ENCODE measurements at places on chromosomes 13 and 19.

- DNase-seq: no peak
Measured at GRCh38 chr19:36196249-36196648, 18.2 kb downstream of the ZNF565 start.

DNA sequence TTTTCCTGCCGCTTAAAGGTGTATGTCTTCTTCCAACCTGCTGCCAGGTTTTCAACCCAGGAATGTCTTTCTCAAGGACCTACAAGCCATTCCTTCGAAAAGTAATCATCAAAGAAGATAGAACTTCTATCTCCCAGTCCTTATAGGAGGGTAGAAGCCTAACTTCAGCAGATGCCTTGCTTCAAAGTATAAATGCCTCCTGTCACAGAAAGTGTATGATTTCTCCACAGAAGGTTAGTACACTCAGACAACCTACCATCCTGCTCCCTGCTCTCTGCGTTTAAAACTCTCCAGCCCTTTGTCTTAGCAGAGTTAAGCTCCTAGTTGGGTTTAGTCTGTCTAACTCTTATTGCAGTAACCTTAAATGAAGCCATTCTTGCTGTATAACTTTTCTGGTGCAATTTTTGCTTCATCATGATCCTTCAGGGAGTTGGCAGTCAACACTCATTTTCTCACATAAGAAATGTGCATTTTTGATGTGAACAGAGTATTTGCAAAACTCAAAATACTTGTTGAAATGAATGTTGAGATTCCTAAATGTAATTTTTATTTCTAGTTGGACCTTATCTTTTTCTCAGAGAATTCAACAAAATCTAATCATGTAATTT, 737.5 kb downstream of the LIG4 start:
- no peak for DNase-seq

GRCh38 chr13:77628170-77628569, 69.3 kb upstream of the SLAIN1 start:
- no peak for DNase-seq

- DNase-seq: no peak
Measured at GRCh38 chr13:112664501-112665203, 25.2 kb upstream of the ATP11A start.

DNA sequence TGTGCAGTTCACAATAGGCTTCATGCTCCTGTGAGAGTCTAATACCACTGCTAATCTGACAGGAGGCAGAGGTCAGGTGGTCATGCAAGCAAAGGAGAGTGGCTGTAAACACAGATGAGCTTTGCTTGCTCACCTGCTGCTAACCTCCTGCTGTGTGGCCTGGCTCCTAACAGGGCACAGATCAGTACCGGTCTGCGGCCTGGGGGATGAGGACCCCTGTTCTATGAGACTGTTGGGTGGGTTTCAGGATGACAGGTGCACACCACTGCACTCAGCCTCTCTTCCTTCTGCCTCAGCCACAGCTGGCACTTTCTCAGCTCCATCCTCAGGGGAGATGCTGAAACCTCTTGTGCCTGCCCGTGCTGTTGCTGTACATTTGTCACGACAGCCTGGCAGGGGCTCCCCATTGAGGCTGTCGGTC, 9.7 kb downstream of the CLEC4G start:
- peak; percentile 19 for DNase-seq

GRCh38 chr13:93496985-93497673, 270.5 kb downstream of the GPC6 start:
- peak; percentile 62 for DNase-seq

DNA sequence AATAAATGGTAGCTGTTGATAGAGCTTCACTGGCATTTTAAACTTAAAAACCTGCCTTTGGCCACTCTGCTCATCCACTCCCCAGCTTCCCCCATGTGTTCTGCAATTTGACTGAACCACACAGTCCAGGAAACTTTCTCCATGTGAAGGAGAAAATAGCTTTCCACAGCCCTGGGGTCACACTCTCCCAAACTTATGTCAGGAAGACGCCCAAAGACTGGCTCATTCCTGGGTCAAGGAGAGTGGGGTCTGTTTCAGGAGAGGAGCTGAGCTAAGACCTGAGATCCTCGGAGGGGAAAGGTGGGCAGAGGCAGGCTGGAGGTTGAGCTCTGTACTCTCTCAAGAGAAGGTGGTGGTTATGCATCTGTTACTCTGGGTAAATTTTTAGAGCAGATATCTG, 48.7 kb upstream of the GPI start:
- DNase-seq: no peak

DNA sequence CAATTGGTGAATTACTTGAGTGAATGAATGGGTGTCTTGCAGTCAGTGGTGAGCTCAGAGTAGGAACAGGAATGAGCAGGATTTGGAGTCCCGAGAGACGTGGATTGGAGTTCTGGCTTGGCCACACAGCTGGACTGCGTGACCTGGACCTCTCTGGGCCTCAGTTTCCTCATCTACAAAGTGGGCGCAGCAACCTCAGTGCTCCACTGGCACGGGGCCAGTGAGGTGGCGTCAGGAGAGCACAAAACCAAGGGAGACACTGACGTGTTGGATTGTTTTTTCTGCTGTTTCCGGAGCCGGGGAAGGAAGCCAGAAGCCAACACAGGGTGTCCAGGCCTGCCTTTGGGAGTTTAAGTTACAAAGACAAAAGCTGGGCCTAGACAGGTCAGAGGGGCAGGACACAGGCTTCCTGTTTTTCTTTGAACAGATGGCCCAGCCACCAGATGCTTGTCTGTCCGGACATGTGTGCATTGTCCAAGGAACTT, 6.5 kb upstream of the DOCK6 start:
- no peak for DNase-seq

DNA sequence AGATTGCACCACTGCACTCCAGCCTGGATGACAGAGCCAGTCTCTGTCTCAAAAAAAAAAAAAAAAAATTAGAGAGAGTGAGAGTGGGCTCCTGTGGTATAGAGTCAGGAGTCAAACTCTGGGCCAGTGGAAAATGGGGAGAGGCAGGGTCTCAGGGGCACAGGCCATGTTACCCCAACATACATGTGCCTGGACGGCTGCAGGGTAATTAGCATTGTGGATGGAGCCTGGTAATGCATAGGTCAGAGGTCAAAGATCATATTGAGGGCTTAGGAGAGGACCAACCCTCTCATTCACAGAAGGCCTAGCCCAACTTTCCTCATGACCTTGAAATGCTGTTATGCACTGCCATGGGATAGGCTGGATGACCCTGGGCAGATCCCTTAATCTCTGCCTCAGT, 7.1 kb downstream of the CLIP3 start:
- DNase-seq: no peak

DNA sequence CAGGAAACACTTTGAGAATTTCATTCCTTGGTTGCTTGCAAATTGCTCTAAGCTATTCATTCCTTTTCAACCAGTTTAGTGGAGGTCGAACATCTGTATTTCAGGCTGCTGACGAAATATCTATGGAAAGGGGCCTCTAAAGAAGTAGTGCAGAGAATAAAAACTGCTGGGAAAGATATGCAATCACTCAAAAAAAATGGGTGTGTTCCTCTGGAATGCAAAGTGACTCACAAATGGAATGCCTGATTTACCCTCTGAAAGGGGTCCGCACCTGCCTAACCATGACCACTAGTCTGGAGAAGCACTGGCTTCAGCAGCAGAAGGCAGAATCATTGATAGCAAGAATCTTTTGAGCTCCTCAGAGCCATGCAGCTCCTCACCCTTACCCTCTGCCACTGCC, 129.4 kb downstream of the PCDH9 start:
- no peak for DNase-seq
